ENCODE measurements at places on chromosomes 1 and 21.

DNA sequence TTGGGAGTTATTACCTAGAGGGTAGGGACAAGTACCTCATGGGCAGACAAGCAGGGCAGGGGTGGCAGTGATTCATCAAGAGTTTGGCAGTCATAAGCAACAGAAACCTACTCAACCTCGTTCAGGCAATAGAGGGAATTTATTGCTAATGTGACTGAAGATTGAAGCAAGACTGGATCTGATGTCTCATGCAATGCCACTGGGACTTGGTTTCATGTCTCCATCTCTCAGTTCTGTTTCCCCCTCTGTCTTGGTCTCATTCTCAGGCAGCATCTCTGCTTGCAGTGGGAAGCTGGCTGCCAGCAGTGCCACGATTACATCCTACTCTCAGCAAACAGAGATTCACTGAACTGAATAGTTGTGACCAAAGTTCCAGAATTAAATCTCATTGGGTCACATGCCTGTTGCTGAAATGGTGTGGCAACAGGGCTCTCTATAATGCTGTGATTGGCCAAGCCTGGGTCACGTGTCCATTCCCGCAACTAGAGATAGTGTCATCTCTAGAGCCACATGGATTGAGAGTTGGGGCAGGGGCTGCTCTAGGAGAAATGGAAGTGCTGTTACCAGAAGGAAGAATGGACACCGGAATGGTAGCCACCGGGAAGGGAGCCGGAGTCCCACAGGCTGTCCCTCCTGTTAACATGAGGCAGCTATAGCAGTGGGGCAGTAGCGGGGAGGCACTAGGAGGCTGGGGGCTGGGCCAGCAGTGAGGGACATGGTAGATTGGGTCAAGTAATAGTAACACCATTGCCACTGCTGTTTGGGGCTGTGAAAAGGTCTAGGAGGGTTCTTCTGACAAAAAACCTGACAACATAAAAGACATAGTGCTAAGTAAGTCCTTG is 3.9 kb upstream of the CDC42 start:
- DNase-seq, result no peak

DNA sequence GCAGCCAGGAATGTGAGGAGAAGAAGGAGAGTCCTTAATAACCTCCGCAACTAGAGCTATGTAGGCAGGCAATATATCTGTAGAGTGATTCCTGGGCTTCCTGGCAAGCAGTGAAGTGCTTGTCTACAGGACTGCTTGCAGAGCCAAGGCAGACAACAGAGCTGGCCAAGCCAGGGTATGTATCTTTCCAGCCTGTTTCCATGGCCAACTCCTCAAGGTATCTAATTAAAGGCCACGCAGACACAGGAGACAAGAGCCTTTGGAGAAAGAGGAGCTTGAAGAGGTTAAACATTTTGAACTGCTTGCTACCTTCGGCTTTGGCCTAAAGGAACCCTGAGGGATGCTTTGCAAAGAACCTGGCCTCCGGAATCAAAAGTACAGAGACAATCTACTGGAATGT is 137.4 kb downstream of the PIGK start:
- DNase-seq, result no peak

GRCh38 chr1:18175530-18176377 is 68.2 kb downstream of the IGSF21 start:
- no peak for DNase-seq

GRCh38 chr1:205371871-205372660 is 15.3 kb upstream of the KLHDC8A start:
- no peak for DNase-seq

DNA sequence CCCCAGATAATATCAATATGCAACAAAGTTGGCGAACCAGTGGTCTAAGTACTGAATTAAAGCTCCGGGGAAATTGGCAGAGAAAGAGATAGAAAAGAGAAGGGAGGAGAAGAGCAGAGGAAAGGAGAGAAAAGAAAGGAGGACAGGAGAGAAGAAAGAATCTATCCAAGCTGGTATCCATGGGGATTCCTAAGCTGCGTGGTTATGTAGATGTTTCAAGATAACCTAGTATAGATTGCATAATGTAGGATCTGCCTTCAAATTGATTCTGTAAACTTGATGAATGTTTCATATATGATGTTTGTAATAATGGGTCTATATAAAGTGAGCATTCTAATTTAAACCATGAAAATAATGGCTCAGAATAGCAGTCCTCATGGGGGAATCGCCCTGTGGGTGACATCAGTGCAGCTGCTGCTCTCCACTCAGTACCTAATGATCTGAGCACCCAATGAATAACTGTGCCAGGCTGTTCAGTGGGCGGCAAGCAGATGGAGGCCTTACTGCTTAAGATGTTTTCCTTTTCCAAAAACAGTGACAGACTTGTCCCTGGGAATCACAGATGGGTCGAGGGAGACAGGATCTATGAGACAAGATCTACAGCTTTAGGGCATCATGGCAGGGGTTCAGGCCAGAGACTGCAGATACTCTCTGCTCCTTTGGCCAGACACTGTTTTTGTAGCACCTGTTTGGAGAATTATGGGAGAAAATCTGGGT is 78.0 kb downstream of the LAMC2 start:
- DNase-seq, result no peak

GRCh38 chr1:209862391-209863356 is 34.9 kb downstream of the UTP25 start:
- DNase-seq, result no peak

GRCh38 chr1:74363220-74363619 is 128.0 kb downstream of the TNNI3K start:
- DNase-seq, result no peak

GRCh38 chr1:151568626-151569088 is 28.5 kb downstream of the TUFT1 start:
- no peak for DNase-seq

Measured in activated T-helper 1 cell treated with Interleukin-2 at 50 U/mL for 16 hours (primary cell).